HCT116 (cell line): ENCODE measurements at places on chromosomes 12 and 14. TPM values are rescaled to one million over a fixed set of nuclear protein-coding genes. Genes with fewer than 3 reads are reported as not detected.
A peak's percentile ranks its signal among the peaks of the same experiment; 100 is the strongest.

- H3K4me3 ChIP-seq, result no peak overlapping the region
- H3K27me3 ChIP-seq, result no peaks in the 10 kb centered on the region
- H3K36me3 ChIP-seq, result no peaks in the 10 kb centered on the region
Measured at GRCh38 chr12:100724071-100724470, 70.5 kb upstream of the ANO4 start.

DNA sequence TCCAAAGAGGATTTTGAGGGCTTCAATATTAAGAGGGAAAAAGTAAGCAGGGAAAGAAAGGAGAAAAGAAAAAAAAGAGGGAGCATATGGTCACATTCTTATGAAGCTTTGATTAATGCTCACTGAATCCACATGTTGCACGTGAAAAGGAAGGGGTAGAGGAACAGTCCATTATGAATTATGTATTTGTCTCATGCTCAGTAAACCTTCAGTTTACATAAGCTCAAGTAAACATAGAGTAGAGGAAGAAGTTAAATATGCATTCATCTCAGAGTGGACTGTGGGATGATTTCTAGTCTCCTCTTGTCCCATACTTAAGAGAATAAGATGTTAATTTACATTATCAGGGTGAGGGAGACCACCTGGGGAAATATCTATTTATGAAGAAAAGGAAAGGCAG is 334.5 kb downstream of the IPO8 start:
- no peaks in the 10 kb centered on the region for H3K4me1 ChIP-seq
- no peaks in the 10 kb centered on the region for H3K27me3 ChIP-seq
- no peaks in the 10 kb centered on the region for H3K36me3 ChIP-seq
- no peak overlapping the region for H3K4me3 ChIP-seq
- no peak for DNase-seq

DNA sequence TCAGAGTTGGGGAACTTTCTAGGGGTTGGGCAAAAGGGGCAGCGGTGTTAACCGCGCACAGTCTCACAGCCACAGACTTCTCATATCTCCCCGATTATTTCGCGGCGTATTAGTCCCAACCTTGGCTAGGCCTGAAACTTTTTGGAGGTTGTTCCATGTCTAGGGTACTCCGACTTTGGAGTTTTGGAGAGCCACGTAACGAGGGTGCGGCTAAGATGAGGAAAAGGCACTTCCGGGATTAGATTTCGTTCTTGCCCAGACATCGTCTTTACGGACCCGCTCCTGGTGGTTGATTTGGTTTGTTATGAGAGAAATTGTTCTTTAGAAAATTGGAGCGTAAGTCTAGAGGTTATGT is 513 bp downstream of the CCNK start:
- no peaks in the 10 kb centered on the region for H3K27me3 ChIP-seq
- peaks cover 10% of the 10 kb centered on the region; the same call in 1 of the 2 replicates for H3K4me1 ChIP-seq
- DNase-seq, result no peak
- H3K27ac ChIP-seq, result peak overlapping the region; percentile 66

DNA sequence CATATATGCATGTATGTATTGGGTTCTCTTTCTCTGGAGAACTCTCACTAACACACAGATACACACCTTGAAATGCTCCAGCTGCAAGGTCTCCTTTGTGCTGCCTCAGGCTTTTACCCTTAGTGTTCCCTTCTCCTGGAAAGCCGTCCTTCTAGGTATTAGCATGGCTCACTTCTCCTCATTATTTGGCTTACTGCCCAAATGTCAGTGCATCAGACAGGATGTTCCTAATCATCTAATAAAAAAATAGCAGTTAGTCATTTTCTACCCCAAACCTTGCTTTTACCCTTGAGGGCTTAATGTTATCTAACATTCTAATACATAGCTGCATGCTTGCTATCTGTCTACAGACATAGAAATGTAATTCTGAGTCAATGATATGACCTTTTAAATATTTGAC is 109.0 kb upstream of the SLC16A7 start:
- H3K4me1 ChIP-seq, result no peaks in the 10 kb centered on the region
- no peak overlapping the region for H3K27ac ChIP-seq
- H3K4me3 ChIP-seq, result no peak overlapping the region
- H3K36me3 ChIP-seq, result no peaks in the 10 kb centered on the region
- DNase-seq, result no peak

- no peak overlapping the region for H3K4me3 ChIP-seq
- no peak overlapping the region for H3K27ac ChIP-seq
- no peak for DNase-seq
- H3K4me1 ChIP-seq, result 0 out of 2 replicates have a peak, but pooled peaks cover 2% of the 10 kb centered on the region
- H3K36me3 ChIP-seq, result peaks cover 15% of the 10 kb centered on the region; the same call in 1 of the 2 replicates
Measured at GRCh38 chr14:92676403-92677086, 71.9 kb downstream of the LGMN start.

DNA sequence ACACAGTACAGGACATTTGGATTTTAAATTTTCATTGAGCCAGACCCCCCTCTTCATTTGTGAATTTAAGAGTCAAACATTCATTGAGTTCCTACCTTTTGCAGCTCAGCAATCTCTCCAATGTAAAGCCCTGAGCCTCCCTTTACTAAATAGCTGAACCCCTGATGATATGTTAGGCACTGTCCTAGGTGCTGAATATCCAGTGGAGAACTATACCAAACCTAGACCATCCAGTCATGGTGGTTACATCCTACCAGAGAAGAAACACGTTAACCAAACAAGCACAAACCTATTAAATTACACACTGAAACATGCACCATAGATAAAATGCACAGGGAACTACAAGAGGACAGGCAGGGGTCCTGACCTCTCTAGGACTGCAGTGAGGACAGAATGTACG is 1585.3 kb upstream of the TMEM132C start:
- no peak overlapping the region for H3K4me3 ChIP-seq
- no peaks in the 10 kb centered on the region for H3K36me3 ChIP-seq
- no peaks in the 10 kb centered on the region for H3K4me1 ChIP-seq
- H3K27me3 ChIP-seq, result no peaks in the 10 kb centered on the region
- H3K27ac ChIP-seq, result no peak overlapping the region

DNA sequence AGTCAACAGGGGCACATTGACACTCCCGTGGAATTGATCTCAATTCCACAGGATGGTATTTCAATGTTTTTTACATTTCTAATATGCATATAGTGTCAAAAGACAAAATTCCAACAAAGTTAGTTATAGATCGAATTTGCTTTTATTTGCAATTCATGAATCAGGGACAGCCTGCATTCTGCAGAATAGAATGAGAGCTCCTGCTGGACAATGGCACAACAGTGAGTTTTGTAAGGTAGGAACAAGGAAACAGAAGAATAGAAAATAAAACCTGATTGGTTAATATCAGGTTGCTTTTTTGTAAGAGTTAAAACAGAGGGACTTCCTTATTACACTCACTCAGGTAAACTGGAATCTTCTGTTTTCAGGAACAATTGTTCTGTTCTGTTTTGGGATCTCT is 32.8 kb upstream of the NEDD1 start:
- H3K27ac ChIP-seq, result no peak overlapping the region
- H3K4me3 ChIP-seq, result no peak overlapping the region
- no peak for DNase-seq
- no peaks in the 10 kb centered on the region for H3K36me3 ChIP-seq

GRCh38 chr12:56122637-56123036 is 4.6 kb downstream of the ZC3H10 start:
- peaks cover 29% of the 10 kb centered on the region for H3K4me1 ChIP-seq
- peaks cover 21% of the 10 kb centered on the region for H3K36me3 ChIP-seq
- no peak for DNase-seq
- H3K27ac ChIP-seq, result no peak overlapping the region
- H3K4me3 ChIP-seq, result no peak overlapping the region

- DNase-seq, result no peak
- H3K27me3 ChIP-seq, result no peaks in the 10 kb centered on the region
- H3K4me1 ChIP-seq, result no peaks in the 10 kb centered on the region
- H3K4me3 ChIP-seq, result no peak overlapping the region
- H3K27ac ChIP-seq, result no peak overlapping the region
- no peaks in the 10 kb centered on the region for H3K36me3 ChIP-seq
Measured at GRCh38 chr12:78628491-78629100, 236.0 kb upstream of the SYT1 start.

GRCh38 chr12:113658006-113658655 is 186.5 kb upstream of the LHX5 start:
- no peaks in the 10 kb centered on the region for H3K36me3 ChIP-seq
- H3K4me1 ChIP-seq, result no peaks in the 10 kb centered on the region
- H3K27ac ChIP-seq, result no peak overlapping the region
- H3K27me3 ChIP-seq, result peaks cover 5% of the 10 kb centered on the region

DNA sequence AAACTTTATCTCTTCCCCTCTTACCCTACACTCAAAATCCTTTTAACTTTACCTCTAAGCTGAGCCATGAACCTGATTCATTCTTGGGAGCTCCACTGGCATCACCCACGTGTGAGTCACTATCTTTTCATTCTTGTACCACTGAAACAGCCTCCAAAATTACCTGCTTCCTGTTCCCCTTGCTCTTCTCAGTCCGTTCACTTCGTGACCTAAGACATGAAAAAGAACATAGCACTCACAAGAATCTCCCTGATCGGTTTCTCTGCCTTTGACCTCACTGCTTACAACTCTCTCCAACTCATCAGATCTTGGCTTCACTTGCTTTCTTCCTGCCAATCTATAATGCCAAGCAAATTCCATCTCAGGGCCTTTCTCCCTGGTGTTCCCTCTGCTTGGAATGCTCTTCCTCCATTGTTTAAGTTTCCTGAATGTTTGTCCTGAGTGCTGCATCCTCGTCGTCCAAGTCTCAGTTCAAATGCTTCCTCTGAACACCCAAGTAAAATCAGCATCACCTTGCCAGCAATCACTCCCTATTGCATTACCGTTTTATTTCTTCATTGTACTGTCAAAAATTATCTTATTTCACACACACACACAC is 9.2 kb downstream of the GLIPR1 start:
- peak overlapping the region; percentile 82 for H3K27ac ChIP-seq
- peaks cover 50% of the 10 kb centered on the region for H3K4me1 ChIP-seq
- H3K27me3 ChIP-seq, result no peaks in the 10 kb centered on the region
- peak; percentile 62 for DNase-seq
- H3K36me3 ChIP-seq, result no peaks in the 10 kb centered on the region
- H3K4me3 ChIP-seq, result peak overlapping the region; percentile 9; the same call in 1 of the 2 replicates

DNA sequence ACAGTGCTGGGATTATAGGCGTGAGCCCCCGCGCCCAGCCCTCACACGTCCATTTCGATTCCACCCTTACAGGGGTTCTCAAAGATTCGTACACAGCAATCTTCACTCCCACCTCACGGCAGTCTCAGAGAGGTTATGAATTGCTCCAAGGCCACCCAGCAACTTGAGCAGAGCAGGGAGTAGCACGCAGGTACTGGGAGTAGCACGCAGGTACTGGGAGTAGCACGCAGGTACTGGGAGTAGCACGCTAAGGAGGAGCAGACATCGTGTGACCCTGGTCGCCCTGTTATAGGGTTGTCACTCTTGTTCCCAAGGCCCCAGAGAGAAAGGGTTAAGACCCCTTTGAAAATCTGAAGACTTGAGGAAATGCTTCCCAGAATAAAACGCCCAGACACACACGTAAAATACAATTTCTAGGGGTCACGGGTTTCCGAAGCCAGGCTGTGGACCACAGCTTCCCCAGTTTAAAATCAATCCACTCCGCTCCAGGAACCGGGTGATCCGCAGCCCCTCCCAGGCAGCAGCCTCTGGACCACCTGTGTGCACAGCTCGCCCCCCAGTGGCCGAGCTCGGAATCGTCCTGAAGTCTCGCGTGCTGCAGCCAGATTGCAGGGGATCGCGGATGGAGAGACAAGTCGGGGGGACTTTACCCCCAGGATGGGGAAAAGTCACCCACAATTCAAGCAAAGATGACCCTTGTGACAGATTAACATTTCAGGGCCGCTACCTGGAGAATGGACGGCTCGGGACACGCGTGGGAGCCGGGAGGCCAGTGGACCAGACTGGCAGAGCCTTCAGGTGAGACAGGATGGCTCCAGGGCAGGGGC is 92.0 kb downstream of the SCARB1 start:
- H3K4me1 ChIP-seq, result no peaks in the 10 kb centered on the region
- no peaks in the 10 kb centered on the region for H3K27me3 ChIP-seq
- peak overlapping the region; percentile 16; the same call in 1 of the 2 replicates for H3K4me3 ChIP-seq
- no peak overlapping the region for H3K27ac ChIP-seq

DNA sequence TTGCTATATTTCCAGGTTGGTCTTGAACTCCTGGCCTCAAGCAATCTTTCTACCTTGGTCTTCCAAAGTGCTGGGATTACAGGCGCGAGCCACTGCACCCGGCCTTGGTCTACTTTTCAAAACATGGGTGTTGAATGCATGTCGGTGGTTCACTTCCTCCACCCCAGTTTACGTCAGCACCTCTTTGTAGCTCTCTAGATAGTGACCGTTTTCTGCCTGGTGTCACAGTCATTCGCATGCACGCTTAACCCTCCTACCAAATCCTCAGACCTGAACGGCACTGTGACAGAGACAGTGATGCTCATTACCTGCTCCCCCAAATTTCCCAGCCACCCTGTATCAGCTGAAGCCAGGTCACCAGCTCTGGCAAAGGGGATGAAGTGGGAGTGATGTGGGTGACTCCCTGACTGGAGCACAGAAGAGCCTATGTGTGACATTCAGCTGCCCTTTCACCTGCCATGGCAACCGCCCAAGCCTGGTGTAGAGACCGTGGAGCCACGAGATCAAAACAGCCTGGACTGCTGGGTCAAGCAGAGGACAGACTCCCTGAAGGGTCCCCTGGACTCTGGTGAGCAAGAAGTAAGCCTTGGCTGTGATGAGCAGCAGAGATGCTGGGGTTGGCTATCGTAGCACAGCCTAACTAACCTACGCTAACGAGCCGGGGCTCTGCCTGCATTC is 66.2 kb upstream of the GPR68 start:
- no peak for DNase-seq
- H3K36me3 ChIP-seq, result peaks cover 8% of the 10 kb centered on the region
- H3K4me1 ChIP-seq, result peaks cover 8% of the 10 kb centered on the region
- H3K27ac ChIP-seq, result no peak overlapping the region
- H3K4me3 ChIP-seq, result no peak overlapping the region
- no peaks in the 10 kb centered on the region for H3K27me3 ChIP-seq

GRCh38 chr12:2750185-2750584 is 44.6 kb upstream of the FKBP4 start:
- peaks cover 49% of the 10 kb centered on the region for H3K27me3 ChIP-seq
- no peaks in the 10 kb centered on the region for H3K36me3 ChIP-seq
- H3K27ac ChIP-seq, result no peak overlapping the region

DNA sequence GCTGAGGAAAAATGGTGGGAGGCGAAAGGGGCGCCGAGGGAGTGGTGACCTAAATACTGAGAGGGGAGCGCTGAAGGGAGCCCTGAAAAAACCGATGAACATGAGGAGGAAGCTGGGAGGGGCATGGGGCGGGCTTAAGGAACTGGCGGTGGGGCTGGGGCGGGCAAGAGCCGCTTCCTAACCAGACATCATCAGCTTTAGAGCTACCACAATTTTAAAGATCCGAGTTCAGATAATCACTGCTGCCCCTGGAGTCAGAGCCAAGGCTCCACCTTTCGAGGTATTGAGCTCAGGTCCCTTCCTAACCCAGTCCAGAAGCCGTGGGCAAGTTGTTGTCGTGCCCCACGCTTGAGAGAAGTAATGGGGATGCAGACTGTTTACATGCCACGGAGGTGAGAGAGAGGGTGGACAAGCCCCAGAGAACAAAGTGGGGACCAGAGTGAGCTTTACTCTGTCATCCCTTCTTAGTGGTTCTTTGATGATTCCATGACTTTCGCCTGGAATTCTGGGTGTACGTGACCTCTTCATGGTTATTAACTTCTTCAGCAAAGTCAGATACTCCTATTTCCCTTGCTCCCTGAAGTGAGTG is 393 bp downstream of the ORMDL2 start:
- peaks cover 24% of the 10 kb centered on the region for H3K36me3 ChIP-seq
- H3K27me3 ChIP-seq, result no peaks in the 10 kb centered on the region
- H3K27ac ChIP-seq, result peak overlapping the region; percentile 42
- no peak for DNase-seq
- peaks cover 14% of the 10 kb centered on the region for H3K4me1 ChIP-seq
- H3K4me3 ChIP-seq, result peak overlapping the region; percentile 79

PROX2 gene
- total RNA-seq, result not detected

KRT3 gene
- not detected for total RNA-seq

TCL1B gene
- not detected for total RNA-seq

CPM gene
- 5.3 TPM for total RNA-seq

GPR135 gene
- 3.9 TPM for total RNA-seq

RDH5 gene
- 6.2 TPM for total RNA-seq

MDGA2 gene
- total RNA-seq, result not detected
